ENCODE measurements at places on chromosomes 1 and 21.

GRCh38 chr1:229893762-229894444 is 173.1 kb upstream of the GALNT2 start:
- DNase-seq = peak; percentile 22

DNA sequence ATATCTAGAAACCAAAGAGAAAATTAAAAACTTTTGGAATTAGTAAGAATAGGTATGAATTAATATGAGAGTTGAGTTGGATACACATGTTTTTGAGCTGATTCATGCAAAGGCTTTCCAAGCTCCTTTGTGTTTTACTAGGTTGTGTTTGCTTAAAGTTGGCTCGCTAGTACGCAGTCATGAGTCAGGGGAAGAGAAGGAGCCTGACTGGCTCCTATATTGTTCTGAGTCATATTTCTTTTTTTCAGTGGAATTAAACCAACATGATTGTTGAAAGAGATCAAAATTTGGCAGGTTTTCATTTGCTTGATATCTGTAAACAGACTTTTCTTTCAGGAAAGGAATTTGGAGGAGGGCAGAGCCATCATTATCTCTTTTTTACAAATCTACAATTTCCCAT is 66.7 kb downstream of the MAGI3 start:
- DNase-seq = no peak

DNA sequence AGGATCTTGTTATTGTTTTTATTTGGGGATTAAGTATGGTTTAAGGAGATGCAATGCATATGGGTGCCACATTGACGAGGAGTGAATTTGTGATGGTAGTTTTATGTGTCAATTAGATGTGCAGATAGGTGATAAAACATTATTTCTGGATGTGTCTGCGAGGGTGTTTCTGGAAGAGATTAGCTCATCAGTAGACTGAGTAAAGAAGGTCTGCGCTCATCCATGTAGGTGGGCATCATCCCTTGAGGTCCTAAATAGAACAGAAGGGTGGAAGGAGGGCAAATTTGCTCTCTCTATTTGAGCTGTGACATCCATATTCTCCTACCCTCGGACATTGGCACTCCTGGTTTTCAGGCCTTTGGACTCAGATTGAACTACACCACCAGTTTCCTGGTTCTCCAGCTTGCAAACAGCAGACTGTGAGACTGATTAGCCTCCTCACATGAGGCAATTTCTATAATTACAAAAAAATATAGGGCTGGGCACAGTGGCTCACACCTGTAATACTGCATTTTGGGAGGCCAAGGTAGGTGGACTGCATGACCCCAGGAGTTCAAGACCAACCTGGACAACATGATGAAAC is 118.2 kb upstream of the ZNF678 start:
- no peak for DNase-seq

DNA sequence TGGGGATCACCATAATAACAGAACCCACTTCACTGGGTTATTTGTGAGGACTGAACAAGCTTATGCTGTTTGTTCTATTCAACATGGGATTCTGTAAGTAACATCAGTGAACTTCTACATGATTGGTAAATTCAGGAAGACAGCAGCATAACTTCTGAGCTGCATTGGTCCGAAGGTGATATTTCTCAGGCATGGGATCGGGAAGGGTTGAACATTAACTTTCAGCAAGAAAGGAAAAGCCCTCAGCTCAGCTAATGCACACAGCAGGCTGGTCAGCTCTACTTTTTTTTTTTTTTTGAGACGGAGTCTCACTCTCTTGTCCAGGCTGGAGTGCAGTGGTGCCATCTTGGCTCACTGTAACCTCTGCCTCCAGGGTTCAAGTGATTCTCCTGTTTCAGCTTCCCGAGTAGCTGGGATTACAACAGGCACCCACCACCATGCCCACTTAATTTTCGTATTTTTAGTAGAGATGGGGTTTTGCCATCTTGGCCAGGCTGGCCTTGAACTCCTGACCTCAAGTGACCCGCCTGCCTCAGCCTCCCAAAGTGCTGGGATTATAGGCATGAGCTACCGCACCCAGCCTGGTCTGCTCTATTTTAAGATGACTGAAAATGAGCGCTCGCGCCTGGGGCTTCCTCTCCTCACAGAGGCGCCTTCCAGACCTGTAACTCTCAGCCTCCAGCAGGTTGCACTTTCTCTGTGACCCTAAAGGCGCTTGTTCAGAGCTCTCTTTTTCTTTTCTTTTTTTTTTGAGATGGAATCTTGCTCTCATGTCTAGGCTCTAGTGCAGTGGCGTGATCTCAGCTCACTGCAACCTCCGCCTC is 42.2 kb downstream of the ECE1 start:
- DNase-seq = no peak

DNA sequence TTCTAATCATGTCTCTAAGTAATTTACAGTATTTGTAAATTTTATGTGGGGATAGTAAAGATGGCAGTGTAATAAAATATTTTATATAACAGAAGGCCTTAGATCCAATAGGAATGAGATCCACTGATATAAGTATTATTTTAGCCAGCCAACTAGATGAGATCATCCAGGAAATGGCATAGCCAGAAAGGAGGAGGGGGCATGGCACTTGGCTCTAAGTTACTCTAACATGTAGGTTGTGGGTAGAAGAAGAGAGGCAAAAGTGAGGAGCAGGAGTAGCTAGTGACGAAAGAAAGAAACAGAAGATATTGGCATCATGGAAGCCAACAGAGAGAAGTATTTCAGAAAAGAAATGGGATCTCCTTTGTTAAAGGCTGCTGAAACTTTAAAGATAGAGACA is 426.1 kb downstream of the PTPRC start:
- no peak for DNase-seq

DNA sequence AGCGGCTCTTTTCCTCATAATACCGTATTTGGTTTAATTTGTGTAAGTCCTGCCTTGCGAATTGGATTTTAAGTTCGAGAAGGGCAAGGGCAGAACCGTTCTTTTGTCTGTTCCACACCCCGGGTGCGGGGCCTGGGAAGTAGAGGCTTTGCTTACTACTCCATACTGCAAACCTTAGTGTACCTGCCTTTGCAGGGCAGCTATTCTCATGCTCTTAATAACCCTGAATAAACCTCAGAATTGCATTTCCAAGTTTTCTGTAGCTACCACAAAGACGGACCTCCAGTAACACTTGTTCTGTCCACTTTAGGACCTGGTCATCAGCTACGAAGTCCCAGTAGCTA is 657 bp upstream of the HNRNPU start:
- DNase-seq = peak; percentile 58

- no peak for DNase-seq
These were observed 51.9 kb downstream of the RPRD2 start for GRCh38 chr1:150415800-150416199.

DNA sequence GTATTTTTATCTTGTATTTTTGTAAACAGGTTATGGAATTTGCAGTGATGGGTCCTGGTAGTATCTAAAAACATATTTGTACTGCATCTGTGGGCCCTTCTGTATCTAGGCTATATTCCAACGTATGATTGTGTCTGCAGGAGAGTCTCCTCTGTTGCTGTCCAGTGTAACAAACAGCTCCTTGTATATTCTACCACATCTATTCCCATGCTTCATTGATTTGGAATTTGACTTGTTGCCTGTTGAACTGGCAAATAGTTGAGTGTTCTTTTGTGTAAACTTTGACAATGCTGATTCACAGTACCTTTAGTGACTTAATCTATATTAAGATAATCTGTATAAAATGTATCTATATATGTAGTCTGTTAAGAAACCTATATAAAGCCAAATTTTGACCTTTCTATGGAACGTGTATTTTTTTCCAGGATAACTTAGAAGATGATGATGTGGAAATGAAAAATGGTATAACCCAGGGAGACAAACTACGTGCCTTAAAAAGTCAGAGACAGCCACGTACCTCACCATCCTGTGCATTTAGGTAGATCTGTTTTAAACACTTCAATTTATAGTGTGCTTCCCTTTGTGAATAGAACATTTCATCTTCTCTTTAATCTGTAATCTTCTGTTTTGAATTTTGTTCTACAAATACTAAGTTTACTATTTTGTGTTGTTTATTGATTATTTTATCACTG is 43.4 kb upstream of the GPR88 start:
- no peak for DNase-seq

DNA sequence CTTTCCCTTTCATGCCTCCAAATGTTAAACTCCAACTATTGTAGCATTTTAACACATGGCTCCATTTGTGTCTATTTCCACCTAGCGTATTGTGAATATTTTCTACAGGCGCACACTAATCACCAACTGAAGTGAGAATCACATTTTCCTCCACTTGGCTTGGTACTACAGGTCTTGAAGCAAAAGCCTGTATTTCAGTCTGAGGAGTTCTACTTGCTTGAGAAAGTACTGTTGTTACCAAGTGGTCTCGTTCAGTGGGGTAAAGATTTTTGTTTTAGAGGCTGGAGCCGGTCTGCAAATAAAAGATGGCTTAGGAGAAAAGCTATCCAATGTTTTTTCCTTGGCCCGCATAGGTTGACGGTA is 550 bp upstream of the PTBP2 start:
- no peak for DNase-seq

DNA sequence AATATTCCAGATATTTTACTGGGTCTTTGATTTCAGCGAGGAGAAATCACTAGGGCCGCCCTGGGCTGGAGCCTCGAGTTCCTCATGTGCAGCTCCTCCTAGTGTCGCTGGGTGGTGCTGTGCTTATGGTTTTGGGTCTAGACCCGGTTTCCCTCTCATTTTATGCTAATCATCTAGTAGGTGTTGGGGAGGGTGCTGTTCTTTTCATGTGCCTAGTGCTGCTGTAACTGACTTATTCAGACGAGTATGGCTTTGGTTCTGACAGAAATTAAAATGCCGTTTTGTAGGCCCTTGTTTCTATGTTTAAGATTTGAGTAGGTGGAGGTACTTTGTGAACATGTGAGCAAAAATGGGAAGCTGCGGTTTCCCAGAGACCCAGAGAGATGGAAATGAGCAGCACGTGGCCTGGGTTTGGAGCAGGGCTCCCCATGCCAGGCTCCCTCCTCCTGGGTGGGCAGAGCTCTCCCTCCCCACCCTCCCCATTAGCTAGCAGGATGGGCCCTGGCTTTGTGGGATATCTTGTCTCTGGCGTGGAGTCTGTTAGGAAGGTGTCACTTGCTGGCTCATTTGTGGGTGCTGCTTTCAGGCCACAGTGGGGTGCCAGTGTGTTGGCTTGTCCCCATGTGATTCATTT is 74.0 kb upstream of the GPR88 start:
- DNase-seq = no peak
